ENCODE measurements at places on chromosomes 3 and 15.

GRCh38 chr3:178480795-178481194 lies 55.4 kb upstream of the KCNMB2 start:
- no peak for DNase-seq

- no peak for DNase-seq
Measured at GRCh38 chr3:53196575-53197407, 35.8 kb downstream of the PRKCD start.

DNA sequence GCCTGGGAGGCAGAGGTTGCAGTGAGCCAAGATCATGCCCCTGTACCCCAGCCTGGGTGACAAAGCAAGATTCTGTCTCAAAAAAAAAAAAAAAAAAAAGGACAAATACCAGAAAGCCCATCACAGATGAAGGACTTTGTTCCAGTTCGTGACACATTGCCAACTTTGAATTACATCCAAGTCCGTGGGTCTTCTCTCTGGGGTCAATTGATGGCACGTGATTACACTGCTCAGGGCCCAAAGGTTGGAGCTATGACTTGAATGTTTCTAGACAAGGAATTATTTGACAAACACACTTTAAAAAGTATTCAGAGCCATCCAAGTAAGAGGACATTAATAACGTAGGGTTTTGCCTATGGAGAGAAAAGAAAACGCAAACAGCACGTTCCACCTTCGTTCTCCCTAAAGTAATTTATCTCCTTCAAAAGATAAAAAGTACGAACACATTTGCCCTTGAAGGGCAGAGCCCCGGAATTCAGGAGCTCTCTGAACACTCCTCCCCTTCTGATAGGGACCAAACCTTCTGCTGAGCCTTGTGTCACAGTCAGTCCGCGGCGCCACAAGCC lies 31.3 kb upstream of the ST3GAL6 start:
- DNase-seq, result no peak

- no peak for DNase-seq
Measured at GRCh38 chr15:85457392-85457968, 77.1 kb downstream of the AKAP13 start.

DNA sequence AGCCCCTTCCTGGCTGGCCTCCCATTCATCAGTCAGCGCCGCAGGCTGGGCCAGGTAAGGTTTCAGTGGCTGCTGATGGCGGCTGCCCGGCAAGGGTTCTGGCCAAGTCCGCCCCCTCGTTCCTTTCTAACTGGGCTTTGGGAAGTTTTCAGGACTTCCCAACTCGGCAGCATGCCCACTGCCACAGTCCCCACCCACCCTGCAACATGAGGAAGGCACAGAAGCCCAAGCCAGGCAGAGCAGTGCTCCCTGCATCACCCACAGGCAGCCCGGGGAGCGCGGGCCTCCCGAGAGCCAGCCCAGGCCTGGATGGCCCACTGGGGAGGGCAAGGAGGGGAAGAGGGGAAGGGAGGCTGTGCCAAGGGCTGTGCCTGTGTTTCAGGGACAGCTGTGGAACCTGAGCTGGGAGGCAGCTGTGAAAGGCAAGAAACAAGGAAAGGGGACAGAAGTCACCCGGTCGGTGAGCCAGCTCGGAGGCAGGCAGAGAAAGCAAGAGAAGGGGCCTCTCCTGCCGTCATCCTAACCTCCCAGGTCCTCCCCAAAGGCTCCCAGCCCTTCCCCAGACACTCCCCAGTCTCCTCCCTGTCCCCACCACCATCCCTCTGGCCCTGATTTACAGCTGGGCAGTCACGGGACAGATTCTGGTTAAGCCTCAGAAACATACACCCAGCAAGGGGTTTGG lies 73.9 kb downstream of the CPN2 start:
- DNase-seq, result no peak

GRCh38 chr3:14405360-14406238 lies 3.2 kb downstream of the SLC6A6 start:
- DNase-seq, result no peak

DNA sequence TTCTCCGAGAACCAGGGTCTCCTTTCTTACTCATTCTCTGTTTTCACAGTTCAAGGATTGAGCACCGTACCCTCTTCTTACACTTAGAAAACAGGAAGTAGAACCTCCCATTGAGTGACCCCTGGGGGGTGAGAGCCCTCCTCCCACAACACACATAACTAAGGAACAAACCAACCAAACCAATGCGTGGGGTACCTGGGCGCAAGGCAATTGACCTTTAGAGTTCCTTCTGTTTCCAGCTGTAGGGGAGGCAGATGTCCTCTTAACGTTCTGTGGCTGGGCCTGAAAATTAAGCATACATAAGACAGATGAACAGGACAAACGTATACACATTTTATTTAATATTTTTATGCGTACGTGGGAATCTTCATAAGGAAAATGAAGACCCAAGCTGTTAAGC lies 33.5 kb upstream of the TIMP4 start:
- no peak for DNase-seq

DNA sequence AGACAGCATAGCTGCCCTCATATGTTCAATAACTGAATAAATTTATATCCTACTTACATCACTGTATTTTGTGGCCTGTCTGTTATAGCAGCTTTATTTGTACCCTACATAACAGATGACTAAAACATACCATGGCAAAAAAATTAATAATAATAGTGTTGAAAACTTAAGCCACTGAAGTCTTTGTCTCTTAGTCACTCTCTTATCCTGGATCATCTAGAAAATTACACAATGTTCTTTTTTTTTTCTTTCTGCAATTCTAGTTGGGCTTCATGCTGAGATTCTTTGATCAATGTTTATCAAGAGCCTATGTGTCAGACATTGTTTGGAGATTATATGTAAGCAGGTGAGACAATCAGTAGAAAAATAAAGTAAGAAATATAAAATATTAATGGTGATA lies 519.3 kb upstream of the ARPP21 start:
- DNase-seq, result no peak

- no peak for DNase-seq
Measured at GRCh38 chr3:115615001-115615814, 8.1 kb upstream of the GAP43 start.

GRCh38 chr3:163779396-163780344 lies 1298.6 kb downstream of the SI start:
- DNase-seq, result no peak

DNA sequence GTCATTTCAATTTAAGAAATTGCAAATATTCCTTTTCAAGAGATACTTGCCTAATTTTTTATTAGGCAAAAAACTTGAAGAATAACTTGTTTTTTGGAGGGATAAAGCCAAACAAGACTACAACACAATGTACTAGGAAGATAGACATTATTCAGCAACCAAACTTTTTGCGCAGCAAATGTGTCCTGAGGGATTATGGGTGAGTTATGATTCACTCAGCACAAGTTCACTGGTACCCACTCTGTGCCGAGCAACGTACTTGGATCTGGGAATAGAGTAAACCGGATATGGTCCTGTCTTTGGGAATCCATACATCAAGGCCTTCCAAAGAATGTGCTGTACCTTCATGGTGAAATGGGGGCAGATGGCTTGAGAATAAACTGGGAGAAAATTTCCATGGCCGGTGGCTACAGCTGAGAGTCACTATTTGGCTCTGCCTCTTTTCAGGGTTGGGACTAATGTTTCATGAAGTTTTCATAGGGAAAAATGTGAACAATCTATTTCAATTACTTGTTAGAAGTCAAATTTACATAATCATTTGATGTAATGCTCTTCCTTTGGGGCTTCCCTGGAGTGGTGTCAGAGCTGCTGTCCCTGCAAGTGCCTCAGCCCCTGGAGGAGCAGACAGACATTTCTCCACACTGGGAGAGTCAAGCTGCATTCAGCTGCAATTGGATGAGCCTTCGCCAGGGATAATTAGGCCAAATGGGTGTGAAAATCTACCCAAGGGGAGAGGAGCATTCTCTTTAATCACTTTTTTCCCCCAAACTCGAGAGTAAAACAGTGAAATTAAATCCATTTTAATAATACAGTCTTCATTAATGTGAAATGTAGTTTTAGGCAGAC lies 315.2 kb downstream of the CLSTN2 start:
- no peak for DNase-seq

GRCh38 chr15:58147171-58147611 lies 9.0 kb downstream of the AQP9 start:
- DNase-seq, result no peak

DNA sequence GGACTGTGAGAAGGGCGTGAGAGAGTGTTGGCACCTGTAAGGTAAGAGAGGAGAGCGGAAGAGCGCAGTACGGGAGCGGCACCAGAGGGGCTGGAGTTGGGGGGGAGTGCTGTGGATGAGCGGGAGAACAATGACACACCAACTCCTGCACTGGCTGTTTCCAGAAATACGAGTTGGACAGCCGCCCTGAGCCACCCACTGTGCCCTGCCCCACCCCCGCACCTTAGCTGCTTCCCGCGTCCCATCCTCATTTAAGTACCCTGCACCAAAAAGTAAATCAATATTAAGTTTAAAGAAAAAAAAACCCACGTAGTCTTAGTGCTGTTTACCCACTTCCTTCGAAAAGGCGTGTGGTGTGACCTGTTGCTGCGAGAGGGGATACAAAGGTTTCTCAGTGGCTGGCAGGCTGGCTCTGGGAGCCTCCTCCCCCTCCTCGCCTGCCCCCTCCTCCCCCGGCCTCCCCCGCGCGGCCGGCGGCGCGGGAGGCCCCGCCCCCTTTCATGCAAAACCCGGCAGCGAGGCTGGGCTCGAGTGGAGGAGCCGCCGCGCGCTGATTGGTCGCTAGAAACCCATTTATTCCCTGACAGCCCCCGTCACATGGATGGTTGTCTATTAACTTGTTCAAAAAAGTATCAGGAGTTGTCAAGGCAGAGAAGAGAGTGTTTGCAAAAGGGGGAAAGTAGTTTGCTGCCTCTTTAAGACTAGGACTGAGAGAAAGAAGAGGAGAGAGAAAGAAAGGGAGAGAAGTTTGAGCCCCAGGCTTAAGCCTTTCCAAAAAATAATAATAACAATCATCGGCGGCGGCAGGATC lies at the start of gene SOX2:
SOX2 (plus strand) TSS at position 601 of the 811 bp plus-strand sequence. CDS start 436 bp downstream, outside the sequence.
- DNase-seq, result peak; percentile 99

GRCh38 chr3:175433026-175433674 lies 574.0 kb downstream of the NAALADL2 start:
- DNase-seq, result no peak

GRCh38 chr3:104635872-104636580 lies 730.7 kb upstream of the ALCAM start:
- no peak for DNase-seq

- no peak for DNase-seq
Measured at GRCh38 chr3:150806185-150806835, 43.3 kb upstream of the SIAH2 start.

GRCh38 chr3:123261666-123262065 lies 59.9 kb downstream of the SEC22A start:
- DNase-seq, result no peak

DNA sequence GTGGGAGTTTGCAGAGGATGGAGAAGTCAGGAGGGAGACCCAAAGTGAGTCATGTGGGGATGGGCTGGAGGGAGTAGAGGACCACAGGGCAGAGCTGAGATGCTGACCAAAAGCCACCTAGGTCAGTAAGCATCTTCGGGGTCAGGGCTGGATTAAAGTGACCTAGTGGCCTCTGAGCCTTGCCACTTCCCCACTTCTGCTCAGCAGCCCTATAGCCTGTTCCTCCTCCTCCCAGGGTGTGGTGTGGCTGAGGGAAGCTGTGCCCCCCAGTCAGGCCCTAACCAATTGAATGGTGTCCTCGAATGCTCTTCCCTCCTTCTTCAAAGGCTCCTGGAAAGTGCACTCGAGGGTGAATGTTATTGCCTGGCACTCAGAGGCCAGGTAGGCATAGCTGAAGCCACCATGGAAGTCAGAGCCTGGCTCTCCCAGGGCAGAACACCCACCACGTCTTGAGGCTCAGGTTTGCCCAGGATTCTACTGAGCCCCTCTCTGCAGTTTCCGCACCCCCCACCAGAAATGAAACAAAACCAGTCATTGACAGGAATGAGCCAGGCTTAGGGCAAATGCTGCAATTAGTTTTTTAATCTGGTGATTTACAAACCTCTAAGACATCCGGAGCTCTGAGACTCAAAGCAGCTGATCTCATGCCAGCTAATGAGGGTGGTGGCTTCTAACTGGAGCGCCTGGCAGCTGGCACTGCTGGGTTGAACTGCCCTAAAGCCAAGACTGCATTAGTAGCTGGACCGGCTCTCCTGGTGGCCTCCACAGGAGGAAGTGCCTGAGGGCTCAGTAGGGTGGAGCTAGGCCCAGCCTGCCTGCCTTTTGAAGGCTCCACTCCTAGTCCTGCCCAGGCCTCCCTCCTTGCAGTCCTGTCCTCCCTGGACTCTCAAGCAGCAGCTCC lies 26.0 kb upstream of the VIPR1 start:
- DNase-seq, result no peak

- no peak for DNase-seq
Measured at GRCh38 chr3:113147681-113148261, 63.6 kb upstream of the BOC start.

GRCh38 chr3:66789580-66790237 lies 208.4 kb upstream of the KBTBD8 start:
- DNase-seq, result no peak

DNA sequence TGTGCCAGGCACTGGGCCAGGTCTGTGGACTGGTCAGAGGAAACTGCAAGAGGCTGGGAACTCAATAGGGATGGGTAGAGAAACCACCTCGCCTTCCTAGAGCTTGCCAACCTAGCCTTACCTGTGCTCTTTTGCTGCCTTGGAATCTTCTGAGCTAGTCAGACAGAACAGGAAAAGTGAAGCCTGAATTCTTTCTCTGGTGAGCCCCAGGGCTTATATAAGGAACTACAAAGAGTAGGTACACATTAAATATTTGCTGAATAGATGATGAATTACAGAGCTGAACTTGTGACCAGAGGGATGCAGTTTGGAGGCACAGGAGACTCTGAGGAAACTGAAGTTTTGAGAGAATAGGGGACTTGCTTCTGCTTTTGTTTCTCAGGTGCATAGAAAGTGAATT lies 15.6 kb upstream of the FBXW12 start:
- DNase-seq, result no peak

DNA sequence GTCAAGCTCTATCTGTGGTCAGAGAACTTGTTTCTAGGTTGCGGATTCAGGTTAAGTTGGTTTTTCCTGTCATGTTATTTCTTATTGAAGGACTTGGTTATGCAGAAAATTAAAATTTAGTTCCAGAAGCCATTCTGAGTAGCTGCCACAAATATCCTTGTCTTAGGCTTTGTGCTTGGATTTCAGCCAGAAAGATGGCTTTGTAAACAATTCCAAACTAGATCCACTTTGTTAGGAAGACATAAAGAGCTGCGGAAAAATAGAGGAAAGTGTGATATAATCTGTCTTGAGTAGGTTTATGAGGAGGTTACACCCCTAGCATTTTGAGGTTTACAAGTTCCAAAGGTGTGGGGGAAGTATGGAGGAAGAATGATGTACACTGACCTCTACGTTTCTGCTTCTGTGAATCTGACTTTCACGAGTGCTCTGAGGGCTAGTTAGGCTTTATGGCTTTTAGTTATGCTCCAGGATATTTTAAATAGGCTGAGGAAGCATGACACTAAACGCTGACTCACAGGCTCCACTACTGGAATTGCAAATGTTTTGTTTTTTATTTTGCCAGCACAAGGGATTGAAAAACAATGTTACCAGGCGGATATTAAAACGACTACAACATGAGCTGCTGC lies 46.3 kb upstream of the UTS2B start:
- DNase-seq, result no peak

DNA sequence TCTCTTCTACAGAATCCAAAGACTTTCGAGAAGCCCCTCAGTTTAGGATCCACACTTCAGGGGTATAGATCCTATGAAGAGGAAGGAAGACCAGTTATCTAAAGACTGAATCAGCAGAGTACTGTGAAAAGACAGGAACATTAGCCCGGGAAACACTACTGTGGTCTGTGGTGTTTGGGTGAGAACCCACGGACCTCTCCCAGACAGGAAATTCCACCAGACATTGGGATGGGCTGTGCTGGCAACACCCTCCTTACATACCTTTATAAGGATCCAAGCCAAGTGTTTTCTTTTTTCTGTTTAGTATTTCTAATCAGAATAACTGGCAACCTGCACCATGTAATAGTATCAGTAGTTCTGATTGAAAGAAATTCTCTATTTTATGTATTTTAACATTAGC lies 14.1 kb downstream of the TMEM207 start:
- no peak for DNase-seq
